ENCODE measurements at places on chromosomes 16 and 17.

GRCh38 chr16:74666010-74666421 lies 661 bp downstream of the RFWD3 start:
- no peak for DNase-seq

DNA sequence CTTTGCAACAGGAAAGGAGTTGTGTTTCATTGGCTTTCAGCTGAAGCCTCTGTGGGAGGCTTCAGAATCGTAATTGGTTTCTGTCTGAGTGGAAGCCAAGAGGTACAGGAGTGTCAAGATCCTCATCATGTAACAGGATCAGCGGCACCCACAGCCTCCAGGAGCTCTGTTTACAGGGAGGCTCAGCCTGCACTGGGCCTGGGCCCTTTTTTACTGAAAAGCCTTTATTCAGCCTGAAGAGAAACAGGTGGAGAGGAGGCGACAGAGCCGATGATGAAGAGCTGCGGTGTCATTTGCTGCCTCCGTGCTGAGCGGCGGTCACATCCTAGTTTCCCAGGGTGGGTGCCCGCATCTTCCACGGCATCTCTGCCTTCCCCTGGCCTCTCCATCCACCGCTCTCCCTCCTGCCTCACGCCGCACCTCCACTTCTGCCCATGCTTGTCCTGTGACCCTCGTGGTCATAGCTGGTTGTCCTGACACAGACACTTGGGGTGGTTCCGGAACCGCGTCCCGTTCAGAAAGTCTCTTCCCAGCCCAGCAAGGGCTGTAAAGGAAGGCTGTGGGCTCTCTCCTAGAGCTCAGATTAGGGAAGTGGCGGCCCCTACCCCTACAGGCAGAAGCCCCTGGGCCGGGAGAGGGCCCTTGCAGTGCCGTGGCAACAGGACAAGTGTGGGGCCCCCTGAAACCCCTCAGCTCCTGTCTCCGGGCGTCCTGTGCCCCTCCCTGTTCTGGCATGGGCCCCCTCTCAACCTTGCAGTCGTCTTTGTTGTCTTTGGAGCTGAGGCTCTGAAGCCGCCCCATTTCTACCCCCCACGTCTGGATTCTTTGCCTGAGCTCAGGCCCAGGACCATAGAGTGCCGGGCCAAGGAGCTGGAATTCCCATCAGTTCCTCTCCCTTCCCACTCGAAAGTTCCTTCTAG lies 53.9 kb upstream of the CHMP6 start:
- no peak for DNase-seq

DNA sequence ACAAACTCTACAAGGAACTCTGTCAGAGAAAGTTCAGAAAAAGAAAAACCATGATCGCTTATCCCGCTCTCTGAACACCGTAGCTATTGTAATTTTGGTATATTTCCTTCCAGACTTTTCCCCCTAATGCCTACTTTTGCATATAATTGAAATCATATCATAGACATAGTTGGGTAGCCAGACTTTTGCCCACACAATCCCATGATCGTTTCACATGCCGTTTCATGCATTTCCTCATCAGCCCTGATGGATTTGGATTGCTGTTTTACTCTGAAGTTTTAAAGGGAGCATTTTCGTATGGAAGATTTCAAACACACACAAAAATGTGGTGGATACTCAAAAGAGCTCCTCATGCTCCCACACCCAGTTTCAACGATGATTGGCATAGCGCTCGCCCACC lies 31.3 kb downstream of the COX4I1 start:
- no peak for DNase-seq

GRCh38 chr16:80788027-80788426 lies 16.4 kb downstream of the CDYL2 start:
- no peak for DNase-seq

GRCh38 chr16:17544785-17545184 lies 74.0 kb upstream of the XYLT1 start:
- no peak for DNase-seq

GRCh38 chr17:39014795-39015545 lies 47.8 kb upstream of the FBXO47 start:
- no peak for DNase-seq

DNA sequence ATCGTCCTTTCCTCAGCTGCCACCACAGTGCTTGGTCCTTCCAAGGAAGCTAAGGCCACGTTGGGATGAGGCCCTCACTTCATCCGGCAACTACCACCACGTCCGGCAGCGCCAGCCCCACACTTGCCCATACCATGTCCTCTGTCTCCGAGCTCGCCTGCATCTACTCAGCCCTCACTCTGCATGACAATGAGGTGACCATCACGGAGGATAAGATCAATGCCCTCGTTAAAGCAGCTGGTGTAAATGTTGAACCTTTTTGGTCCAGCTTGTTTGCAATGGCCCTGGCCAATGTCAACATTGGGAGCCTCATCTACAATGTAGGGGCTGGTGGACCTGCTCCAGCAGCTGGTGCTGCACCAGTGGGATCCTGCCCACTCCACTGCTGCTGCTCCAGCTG lies 44.9 kb downstream of the TTC19 start:
- DNase-seq = no peak
